ENCODE measurements at places on chromosomes 7 and 10.
A peak's percentile ranks its signal among the peaks of the same experiment; 100 is the strongest.

DNA sequence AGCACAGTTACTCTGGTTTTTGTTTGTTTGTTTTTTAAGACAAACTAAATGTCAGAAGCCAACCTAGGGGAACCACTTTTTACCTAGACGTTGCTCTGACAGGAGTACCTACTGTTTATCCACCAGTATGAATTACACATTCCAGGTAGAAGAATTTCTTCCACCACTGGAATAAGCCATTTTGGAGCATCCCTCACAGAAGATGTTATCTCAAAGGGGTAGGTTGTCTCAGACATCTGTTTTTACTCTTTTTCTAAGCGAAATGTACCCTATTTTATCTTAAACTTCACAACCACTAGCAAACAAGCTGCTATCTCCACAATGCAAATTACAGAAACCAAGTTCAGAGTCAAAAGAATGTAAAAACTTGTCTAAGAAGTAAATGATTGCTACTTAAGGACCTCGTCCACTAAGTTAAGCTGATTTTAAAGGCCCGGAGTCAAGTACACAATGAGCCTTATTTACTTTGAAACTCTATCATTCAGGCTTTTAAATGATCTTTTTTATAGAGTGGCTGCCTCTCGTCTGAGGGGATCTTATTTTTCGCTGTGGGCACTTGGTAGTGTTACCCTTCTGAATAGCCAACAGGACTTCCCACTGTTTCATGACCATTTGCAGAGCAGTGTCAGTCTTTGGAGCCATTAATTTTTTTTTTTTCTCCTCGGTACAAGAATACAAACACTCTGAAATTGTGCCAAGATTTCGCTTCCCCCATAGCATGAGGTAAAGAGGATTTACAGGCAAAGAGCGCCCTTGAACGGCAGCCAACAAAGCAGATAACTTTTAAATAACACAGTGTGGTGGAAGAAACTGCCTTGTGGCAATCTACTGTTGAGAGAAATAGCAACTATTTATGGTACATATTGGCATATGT lies 15.7 kb upstream of the ARMC3 start:
- DNase-seq = no peak

DNA sequence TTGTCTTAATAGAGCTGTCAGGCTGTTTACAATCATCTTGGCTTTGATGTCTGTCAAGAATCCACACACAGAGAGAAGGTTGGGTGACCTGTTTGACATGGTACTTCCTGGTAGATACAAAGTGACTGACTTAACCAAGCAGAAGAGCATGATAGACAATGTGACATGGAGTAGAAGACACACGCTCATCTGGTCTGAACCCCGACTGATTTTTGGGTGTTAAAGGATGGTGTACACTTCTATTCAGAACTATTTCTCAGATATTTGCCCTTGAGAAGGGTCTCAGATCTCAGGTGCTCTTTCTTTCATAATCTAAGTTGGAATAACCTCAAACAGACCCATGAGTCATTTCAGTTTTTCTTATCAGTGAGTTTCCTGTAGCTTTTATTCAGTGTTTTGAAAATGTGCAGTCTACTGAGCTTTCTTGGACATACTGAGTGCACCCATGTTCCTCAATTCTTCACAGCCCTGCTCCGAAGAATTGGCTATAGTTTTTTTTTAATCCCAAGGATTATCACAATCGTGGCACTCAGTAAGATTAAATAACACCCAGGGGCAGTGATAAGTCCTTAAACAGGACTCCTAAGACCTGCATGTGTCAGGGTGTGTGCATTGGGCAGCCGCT lies 46.4 kb upstream of the NXPH1 start:
- no peak for DNase-seq

DNA sequence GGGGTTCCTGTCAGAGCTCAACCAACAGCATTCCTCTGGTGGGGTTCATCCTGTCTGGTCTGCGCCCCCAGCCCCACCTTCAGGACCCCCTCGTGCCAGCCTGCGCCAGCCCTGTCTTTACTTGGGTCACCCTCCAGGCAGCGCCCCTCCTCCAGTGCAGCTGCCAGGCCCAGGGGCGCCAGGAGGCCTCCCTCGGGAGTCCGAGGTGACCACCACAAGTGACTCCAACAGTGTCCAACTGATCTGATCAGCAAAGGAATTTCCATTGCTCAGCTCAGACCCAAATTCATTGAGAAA lies 10.6 kb downstream of the WDR86 start:
- DNase-seq = no peak

DNA sequence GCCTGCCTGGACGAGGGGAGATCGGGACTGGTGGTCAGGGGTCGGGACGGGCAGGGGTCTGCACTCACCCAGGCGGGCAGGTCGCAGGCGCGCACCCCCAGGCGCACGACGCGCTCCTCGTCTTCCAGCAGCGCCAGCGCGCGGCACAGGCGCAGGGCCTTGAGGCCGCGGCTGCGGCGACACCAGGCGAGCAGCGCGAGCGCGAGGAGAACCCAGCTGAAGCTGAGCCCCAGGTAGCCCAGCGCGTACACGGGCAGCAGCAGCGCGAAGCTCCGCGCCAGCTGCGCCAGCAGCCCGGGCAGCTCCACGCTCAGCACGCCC lies 328 bp downstream of the ESYT2 start:
- peak; percentile 49 for DNase-seq

DNA sequence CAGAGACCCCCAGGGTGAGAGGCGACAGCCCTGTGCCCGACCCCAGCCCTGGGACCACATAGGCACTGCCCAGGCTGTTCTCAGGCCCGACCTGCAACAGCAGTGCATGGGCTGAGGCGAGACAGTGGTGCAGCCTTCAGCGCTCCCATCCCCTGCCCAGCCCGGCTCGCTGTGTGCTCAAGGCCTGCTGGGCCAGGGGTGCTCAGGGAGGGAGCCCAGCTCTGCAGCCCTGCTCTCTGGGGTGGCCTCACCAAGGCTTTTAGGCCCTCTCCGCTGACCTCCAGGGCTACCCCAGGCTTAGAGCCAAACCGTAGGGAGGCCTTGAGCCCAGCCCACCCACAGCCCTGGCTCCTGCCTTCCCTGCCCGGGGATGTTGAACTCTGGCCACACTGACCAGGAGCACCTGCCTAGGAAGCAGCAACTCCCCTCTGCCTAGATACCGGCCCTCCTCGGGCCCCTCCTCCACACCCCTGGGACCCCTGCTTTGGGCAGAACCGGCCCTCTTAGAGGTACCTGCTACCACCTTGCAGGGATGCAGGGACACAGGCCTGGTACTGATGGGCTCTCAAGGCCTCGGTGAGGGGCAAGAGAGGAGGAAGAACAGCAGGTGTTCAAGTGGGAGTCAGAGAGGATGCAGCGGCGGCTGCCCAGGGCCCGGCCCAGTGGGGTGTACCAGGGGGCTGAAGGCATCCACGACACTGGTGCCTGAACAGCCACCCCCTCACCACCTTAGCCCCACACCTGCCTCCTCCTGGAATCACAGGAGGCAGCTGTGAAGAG lies 231.5 kb downstream of the ELFN1 start:
- no peak for DNase-seq

- DNase-seq = no peak
These were observed 8.0 kb downstream of the VSIR start for GRCh38 chr10:71765176-71765904.

- no peak for DNase-seq
These were observed 56.0 kb downstream of the LGI1 start for GRCh38 chr10:93813507-93814465.

GRCh38 chr10:71582019-71582418 lies 137.6 kb downstream of the C10orf105 start:
- no peak for DNase-seq

DNA sequence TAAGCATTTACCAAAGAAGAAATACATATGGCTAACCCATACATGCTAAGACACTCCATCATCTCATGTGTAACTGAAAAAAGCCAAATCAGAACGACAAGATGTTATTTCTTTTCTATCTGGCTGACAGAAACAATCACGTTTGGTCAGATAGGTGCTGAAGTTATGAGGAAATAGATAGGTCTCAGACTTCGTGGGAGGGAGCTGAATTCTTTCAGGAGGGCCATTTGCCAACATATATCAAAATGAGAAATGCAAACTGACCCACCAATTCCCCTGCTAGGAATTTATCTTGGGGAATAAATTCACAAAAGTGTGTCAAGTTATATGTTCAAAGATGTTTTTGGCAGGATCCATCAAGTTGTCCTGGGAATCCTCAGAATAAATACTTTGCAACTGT lies 32.6 kb downstream of the SH3PXD2A start:
- DNase-seq = no peak
